ENCODE measurements at places on chromosomes 2 and 18.

- no peak for DNase-seq
These were observed 37.5 kb downstream of the MAP4K3 start for GRCh38 chr2:39399570-39399969.

- DNase-seq: no peak
These were observed 102.3 kb downstream of the BOD1L2 start for GRCh38 chr18:57249179-57249578.

DNA sequence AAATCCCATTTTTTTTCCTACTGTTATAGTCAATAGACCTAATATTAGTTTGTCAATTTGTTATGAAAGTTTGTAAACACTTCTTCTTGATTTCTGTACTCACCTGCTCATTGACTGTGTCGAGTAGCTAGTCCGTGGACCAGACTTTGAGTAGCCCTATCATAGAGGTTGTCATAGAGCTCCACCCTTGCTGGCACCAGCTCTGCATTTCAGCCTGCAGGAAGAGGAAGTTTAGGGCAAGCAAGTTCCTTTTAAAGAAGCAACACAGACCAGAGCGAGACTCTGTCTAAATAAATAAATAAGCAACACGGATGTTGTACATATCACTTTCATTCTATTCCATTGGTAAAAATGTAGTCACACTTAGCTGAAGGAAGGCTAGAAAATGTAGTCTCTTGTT is 74.0 kb downstream of the MCFD2 start:
- DNase-seq: no peak

DNA sequence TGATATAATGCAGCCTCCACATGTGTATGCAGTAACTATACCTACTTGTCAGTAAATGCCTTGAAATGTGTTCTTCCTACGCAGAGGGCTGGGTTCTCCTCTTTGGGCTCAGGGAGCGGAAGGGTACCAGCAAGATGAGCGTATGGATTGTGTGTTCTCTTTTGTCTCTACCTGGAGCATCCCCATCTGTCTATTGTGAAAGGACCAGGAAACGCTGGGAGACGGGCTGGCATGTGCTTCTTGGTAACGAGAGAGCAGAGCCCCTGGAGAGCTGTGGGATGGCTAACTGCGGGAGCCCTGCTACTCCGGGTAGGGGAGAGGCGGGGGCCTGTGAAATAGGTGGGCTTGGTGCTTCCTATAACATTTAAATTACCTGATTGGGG is 80.9 kb downstream of the BCL2 start:
- no peak for DNase-seq

DNA sequence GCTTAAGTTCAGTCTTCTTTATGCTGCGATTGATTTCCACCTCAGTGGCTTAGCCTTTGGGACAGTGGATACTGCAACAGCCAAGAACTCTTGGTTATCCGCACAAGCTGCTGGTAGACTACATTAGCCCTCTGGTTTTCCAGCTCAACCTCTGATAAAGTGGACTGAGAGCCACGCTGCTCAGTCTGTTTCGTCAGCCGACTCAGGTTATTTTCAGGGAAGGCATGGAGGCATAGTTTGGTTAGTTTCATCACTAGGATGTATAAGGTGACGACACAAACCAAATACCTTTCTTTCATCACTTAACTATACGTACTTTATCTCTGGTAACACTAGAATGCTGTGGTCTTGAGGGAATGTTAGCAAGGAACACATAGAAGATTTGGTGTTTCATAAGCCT is 14.2 kb downstream of the CD8A start:
- DNase-seq: no peak

DNA sequence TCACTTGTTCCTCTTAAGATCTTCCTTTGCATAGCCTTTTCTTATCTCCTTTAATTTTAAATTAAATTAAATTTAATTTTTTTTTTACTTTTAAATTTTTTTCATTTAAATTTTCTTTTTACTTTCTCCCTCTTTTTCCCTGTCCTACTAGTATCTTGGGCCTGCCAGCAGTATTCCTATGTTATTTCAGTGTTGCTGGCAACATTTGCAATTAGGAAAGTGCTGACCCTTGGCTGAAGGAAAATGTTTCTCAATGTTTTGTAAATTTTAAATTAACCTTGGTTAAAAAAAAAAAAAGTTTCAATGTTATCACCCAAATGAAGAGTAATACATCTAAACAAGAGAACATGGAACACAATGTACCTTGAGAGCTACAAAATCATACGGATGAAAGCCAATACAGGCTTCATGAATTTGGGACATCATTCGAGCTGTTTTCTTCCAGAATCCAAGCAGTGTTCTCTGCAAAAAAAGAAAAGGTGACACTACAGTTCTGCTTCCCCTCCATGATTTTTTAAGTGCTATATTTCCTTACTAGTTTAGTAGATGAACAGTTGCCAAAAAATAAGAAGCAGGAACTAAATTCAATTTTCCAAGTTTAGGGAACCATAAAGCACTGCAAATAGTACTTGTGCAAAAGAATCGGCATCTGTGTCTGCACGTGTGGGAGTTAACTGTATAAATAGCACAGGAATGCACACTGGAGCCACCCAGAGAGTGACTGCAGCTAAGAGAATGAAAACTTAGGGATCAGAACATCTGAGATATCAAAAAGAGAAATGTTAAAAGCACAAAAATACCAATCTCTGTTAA is 55.8 kb downstream of the ICA1L start:
- DNase-seq: no peak

GRCh38 chr2:15159751-15160177 is 401.4 kb downstream of the NBAS start:
- no peak for DNase-seq

GRCh38 chr2:30514134-30514847 is 67.2 kb downstream of the LCLAT1 start:
- no peak for DNase-seq

DNA sequence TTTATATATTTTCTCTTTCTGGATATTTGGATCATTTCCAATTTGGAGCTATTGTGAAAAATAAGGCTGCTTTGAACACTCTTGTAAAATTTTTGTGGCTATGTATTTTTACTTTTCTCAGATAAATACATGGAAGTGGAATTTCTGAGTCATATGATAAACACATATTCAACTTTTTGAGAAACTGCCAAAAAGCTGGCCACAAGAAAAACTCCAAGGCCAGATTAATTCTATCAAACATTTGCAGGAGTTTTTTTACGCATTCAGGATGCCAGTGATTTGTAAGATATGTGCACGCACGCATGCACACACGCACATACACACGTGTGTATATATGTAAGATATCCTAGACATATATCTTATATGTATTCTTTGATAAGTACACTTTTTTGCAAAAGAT is 477.5 kb upstream of the SPHKAP start:
- DNase-seq: no peak

DNA sequence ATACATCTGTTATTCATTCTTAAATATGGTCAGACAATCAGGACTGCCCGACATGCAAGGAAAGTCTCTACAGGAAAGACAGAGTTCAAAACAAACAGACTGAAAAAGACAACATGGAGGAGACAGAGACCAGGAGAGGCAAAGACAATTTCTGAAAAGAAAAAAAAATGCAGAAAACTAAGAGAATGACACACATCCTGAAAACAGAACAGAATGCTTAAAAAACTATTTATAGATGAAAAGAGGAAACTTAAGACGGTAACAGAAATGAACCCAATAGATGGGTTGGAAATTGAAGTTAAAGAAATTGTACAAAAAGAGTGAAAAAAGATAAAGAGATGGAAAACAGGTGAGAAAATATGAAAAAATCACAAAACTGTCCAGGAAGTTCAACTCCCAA is 95.7 kb downstream of the BCL2 start:
- DNase-seq: no peak

- DNase-seq: no peak
These were observed 102.9 kb downstream of the MRO start for GRCh38 chr18:50716902-50717301.

DNA sequence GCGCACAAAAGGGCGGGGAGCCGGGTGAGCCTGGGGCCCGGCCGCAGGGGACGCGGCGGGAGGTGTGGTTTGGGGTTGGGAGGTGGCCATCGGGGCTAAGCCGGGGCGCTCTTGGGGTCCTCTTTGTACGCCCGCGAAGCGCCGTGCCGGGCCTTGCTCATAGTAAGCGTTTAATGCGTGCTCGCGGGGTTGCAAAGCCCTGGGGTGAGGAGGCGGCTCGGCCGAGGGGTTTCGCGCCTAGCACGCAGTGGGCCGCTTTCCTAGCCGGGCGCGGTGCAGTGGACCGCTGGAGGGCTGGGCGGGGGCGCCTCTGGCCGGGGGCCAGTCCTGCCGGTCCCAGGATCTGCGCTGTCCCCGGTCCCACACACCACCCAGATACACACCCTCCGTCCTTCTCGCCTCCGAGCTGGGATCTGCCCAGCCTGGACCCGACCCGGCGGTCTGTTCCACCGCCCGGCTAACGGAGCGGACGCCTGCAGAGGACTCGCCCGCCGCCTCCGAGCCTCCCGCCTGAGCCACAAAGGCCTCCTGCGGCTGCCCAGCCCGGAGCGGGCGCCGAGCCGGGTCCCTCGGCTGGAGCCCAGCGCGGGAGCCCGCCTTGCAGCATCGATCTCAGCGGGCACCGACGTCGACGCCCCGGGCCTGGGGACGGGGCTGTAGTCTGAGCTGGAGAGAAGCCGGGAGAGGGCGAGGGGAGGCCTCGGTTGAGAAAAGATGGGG is 564 bp downstream of the DPYSL5 start:
- peak; percentile 37 for DNase-seq

DNA sequence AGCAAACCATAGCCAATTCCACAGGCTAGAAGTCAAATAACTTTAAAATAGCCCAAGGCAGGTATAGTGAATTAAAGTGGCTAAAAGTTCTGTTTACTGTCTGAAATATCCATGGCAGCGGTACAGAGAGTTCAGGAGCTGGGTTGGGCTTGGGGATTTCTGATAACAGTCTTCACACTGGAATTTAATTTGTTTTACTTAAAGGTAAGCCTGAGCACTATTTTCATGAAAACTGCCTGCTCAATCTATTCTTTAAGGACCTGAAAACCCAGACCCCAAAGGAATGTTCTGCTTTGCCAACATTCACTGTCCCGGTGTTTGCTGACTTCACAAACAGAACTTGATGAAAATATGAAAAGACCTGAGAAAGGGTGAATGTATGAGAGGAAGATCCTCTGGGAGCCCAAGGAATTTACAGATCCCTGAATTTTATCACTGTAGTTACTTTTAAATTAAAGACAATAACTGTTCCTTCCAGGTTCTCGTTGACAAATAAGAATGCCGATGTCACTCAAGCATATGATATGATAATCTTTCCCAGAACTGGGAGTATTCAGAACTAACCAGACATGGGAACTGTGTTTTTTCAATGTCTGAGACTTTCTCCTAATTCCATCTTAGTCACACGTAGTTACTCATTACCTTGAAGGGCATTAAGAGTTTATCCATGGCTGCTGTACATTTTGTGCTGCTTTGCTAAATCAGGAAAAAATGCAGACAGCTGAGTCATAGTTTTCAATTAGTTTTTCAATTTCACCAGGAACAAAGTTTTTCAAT is 28.3 kb upstream of the ITGB6 start:
- DNase-seq: no peak

DNA sequence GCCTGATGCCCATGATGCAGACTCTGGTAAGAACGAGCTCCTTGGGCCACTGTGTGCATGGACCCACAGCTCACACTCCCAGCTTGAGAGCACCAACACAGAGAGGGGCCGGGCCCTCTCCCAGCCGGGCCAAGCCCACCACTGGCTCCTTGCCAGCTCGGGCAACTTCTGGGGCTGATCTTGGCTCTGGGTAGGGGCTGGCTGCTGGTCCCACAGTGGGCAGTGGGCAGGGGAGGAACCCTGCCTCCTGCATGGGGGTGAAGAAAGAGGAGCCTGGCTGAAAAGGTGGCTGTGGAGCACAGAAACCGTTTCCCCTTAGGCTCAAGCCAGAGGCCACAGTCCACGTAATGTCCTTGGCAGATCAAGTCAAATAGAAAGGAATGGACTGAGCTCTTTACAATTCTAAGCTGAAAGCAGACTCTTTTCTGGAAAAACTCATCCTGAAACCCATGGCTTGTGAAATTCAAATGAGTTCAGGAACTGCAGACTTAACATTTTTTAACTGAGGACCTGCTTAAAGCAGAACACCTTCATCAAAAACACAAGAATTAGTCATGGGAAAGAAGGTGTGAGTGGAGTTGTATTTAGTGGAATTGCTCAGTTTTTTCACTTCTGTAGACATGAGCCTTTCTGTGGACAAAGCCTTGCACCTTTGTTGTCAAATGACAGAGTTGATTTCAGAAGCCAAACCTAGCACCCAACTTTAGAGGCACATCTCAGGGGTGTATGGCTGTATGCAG is 104.9 kb downstream of the STPG4 start:
- no peak for DNase-seq

- peak; percentile 27 for DNase-seq
These were observed 71.6 kb downstream of the ACKR3 start for GRCh38 chr2:236641051-236641726.

- DNase-seq: no peak
These were observed 167.5 kb downstream of the AGAP1 start for GRCh38 chr2:235661167-235661937.

DNA sequence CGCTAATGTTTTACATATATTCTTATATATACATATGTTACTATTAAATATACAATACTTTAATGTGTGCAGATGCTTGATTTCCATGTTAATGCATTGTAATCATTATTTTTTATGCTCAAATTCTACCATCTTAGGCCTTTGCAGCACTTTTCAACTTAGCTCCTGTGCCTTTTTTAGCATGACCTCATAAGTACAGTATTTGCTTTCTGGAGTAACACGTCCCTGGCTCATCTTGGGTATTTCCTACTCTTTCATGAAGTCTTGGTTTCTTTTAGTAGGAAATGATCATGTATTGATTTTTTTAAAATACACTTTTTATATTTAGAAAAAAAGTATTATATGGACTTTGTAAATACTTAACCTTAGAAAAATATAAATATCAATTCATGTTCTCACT is 36.5 kb downstream of the CAB39 start:
- DNase-seq: no peak

DNA sequence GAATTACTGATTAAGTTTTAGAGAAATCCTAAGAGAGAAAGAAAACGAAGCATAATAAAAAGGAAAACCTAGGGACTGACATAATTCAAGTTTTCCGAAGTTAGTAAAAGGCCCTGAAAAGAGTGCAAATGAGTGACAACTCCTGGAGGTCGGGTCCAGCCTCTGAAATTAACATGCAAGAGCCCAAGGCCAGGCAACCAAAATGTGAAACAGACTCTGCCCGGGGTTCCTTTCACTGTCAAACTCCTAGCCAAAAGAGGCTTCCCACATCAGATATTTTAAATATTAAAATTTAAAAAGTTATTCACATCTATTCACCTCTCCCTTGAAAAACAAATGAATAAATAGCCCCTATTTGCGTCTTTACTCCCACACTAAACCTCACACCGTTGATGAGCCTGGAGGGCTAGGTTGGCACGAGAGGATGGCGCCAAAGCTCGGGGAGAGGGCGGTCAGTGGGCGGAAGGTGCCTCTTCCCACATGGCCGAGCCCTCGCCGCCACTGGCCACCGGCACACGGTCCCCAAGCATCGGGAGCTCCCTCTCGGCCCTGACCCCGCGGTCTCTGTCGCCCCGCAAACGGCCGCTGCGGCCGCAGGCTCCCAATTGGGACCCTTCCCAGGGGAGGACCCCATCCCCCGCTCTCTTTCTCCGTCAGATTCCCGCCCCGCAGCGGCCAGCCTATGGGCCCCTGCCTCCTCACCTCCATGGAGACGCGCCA is 630 bp downstream of the PPM1G start:
- no peak for DNase-seq

- no peak for DNase-seq
These were observed 235.4 kb downstream of the EIPR1 start for GRCh38 chr2:3142210-3142609.

All from left hindlimb (tissue), 1 donor.